ENCODE measurements at places on chromosomes 1 and 21.

DNA sequence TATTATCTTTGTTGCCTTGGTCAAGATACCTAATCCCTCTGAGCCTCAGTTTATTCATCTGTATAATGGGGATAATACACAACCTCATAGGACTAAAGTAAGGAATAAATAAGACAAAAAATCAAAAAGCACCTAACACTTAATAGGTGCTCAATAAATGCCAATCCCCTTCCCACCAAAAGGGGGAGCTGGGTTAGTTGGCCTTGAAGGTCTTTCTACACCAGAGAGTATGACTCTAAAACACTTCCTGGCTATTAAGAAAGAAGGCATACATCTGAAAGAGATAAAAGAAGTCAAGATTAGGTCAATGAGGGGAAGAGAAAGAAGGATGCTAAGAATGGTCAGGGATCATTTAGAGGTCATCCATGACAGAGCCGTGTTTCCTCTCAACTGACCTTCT is 11.1 kb downstream of the VSIG8 start:
- no peak for DNase-seq

DNA sequence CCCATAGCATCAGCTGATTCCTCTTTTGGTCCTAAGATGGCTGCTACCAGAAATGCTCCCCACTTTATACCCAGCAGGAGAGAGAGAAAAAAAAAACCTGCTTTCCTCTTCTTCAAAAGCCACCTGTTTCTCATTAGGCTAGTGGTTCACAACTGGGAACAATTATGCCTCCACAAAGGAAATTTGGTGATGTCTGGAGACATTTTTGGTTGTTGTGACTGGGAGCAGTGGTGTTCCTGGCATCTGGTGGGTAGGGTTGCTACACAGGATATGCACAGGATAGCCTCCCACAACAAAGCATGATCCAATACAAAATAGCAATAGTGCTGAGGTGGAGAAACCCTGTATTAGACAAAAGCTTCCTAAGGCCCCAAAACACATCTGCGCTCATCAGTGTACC is 38.5 kb upstream of the SGIP1 start:
- DNase-seq, result no peak

DNA sequence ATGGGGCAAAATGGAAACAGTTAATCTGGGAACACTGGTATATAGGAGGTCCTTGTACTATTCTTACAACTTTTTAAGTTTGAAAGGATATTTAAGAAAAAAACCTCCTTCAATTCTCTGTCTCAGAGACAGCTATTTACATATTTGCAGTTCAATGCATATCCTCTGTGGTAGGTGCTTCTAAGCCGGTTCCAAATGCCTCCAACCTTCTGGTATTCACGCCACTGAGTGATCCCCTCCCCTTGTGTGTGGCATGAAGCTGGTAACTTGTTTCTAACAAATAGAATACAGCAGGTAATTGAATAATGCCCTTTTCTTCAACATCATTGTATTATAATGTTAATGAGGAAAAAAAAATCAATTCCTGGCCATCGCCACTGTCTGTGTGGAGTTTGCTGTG is 91.2 kb downstream of the PROX1 start:
- DNase-seq, result no peak

GRCh38 chr1:25631750-25632485 is 15.3 kb downstream of the MAN1C1 start:
- DNase-seq, result no peak

DNA sequence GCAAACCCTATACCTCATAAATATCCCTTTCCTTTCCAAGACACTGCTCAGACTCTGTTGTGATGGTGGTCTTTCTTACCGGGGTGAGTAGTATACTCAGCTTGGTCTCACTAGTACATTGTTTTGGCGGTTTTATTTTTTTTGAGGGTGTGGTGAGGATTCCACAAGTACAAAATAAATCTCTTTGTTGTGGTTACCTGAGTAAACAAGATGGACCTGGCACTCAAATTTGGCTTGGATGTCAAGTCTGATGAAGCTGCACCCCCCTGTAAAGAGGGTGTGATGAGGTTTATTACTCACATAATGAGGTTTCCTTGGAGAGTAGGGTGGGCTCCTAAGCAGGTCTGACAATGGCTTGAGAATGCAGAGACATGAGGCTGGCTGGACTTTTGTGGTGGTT is 68.2 kb upstream of the KCNJ6 start:
- no peak for DNase-seq

- DNase-seq, result no peak
Measured at GRCh38 chr1:100383743-100384405, 31.6 kb downstream of the CDC14A start.
